ENCODE measurements at places on chromosomes 7 and 10. TPM values are rescaled to one million over a fixed set of nuclear protein-coding genes. Genes with fewer than 3 reads are reported as not detected.

GRCh38 chr10:132946311-132946710 is 3.9 kb upstream of the CFAP46 start:
- H3K27ac ChIP-seq: no peak overlapping the region
- no peak overlapping the region for H3K4me3 ChIP-seq
- H3K4me1 ChIP-seq: no peaks in the 10 kb centered on the region

DNA sequence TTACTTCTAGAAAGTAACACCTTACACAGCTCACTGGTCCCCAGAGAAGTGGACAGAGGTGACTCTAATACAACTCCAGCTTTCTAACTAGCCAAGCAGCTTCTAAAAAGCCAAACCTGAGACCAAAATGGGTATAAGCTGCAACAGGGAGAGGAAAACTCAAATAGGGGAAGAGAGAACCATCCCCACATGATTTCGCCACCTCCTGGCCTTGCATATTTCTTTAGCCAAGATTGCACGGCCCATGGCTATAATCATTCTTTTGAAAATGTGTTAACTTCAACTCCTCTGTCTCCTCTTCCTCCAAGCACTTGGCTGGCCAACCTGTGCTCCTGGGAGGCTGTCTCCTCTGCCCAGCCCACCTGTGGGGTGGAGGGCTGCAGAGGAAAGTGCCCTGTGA is 28.7 kb downstream of the NUP42 start:
- H3K4me3 ChIP-seq: no peak overlapping the region
- H3K27me3 ChIP-seq: no peaks in the 10 kb centered on the region
- H3K36me3 ChIP-seq: no peaks in the 10 kb centered on the region
- no peak for DNase-seq

DNA sequence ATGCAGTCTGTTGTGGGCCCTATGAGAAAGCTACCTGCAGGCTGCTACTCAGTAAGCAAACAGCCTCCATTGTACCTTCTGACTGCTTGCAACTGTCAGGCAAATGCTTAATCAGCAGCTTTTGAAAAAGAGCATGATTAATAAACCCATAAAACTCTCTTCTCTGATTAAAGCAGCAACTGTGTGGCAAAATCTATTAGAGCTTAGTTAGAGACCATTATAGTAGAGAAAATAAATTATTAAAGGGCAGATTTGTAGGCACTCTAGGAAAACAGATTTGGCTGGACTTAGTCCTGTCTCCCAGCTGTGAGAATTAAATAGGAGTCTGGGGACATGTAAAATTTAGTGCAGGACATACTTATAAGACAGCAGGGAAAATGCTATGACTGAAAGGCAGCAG is 132.5 kb upstream of the WNT16 start:
- no peak for DNase-seq
- no peaks in the 10 kb centered on the region for H3K4me1 ChIP-seq
- H3K27ac ChIP-seq: no peak overlapping the region
- H3K4me3 ChIP-seq: no peak overlapping the region

Gene PRLHR
- not detected for total RNA-seq

DNA sequence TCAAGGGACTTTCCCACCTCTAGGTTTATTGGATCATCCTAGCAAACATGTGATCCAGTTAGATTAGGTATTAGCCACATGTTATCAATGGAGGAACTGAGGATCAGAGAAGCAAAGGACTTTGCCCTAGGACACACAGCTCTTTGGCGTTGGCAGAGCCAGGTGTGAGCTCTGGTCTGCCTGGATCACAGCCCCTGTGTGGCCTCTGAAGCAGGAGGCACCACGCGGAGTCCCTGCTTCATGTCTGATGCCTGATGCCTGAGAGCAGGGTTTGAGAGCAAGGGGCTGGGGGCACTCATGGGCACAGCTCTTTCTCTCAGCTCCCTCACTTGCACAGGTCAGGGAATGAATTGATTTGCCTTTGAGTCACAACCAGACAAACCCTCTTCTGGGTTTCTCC is 64.7 kb upstream of the CTBP2 start:
- no peaks in the 10 kb centered on the region for H3K4me1 ChIP-seq
- H3K4me3 ChIP-seq: no peak overlapping the region
- no peak overlapping the region for H3K27ac ChIP-seq
- no peaks in the 10 kb centered on the region for H3K27me3 ChIP-seq

- no peaks in the 10 kb centered on the region for H3K27me3 ChIP-seq
- no peak overlapping the region for H3K4me3 ChIP-seq
- H3K4me1 ChIP-seq: no peaks in the 10 kb centered on the region
- no peak for DNase-seq
Measured at GRCh38 chr10:98582363-98582762, 135.6 kb upstream of the HPS1 start.

DNA sequence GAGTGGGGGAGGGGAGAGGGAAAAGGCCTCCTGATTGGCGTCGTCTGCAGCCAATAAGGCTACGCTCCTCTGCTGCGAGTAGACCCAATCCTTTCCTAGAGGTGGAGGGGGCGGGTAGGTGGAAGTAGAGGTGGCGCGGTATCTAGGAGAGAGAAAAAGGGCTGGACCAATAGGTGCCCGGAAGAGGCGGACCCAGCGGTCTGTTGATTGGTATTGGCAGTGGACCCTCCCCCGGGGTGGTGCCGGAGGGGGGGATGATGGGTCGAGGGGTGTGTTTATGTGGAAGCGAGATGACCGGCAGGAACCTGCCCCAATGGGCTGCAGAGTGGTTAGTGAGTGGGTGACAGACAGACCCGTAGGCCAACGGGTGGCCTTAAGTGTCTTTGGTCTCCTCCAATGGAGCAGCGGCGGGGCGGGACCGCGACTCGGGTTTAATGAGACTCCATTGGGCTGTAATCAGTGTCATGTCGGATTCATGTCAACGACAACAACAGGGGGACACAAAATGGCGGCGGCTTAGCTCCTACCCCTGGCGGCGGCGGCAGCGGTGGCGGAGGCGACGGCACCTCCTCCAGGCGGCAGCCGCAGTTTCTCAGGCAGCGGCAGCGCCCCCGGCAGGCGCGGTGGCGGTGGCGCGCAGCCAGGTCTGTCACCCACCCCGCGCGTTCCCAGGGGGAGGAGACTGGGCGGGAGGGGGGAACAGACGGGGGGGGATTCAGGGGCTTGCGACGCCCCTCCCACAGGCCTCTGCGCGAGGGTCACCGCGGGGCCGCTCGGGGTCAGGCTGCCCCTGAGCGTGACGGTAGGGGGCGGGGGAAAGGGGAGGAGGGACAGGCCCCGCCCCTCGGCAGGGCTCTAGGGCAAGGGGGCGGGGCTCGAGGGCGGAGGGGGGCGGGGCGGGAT is at the start of gene KAT6B:
Gene KAT6B (plus strand): TSS at position 459 of the 903 bp plus-strand sequence. CDS start 16,258 bp downstream, outside the sequence.
- no peaks in the 10 kb centered on the region for H3K36me3 ChIP-seq
- H3K4me3 ChIP-seq: peak within 1 kb of the TSS; percentile 80
- peaks cover 39% of the 10 kb centered on the region for H3K4me1 ChIP-seq

Gene PDK4
- total RNA-seq: 1.2 TPM

- H3K27ac ChIP-seq: no peak overlapping the region
- H3K4me3 ChIP-seq: no peak overlapping the region
- DNase-seq: no peak
- no peaks in the 10 kb centered on the region for H3K27me3 ChIP-seq
- no peaks in the 10 kb centered on the region for H3K36me3 ChIP-seq
Measured at GRCh38 chr7:118559207-118559606, 334.7 kb downstream of the ANKRD7 start.

GRCh38 chr7:53475776-53476175 is 440.3 kb downstream of the POM121L12 start:
- DNase-seq: no peak
- H3K27me3 ChIP-seq: no peaks in the 10 kb centered on the region
- H3K36me3 ChIP-seq: no peaks in the 10 kb centered on the region
- H3K27ac ChIP-seq: no peak overlapping the region

DNA sequence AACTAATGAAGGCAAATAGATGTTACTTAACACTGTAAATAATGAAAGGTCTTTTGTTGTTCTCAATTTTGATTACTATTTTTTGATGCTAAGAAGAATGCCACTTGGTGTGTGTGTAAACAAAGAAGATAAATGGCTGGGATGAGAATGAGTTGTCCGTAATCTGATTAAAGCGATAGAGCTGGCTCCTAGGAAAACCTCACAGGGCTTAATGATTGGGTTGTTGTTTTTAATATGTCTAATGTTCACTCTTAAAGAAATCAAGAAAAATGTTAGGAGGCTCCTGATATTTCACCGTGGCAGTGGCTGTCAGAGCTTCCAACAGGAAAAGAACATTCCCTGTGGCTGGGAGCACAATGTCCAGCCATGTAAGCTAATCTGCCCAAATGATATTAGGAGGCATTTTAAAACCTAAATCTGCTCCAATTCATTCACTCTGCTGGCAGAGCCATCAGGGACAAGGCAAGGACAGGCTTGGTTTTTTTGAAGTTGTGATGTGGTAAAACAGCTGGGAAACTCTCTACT is 243.9 kb downstream of the SNX10 start:
- no peaks in the 10 kb centered on the region for H3K4me1 ChIP-seq
- no peak for DNase-seq
- no peak overlapping the region for H3K4me3 ChIP-seq
- no peaks in the 10 kb centered on the region for H3K36me3 ChIP-seq

DNA sequence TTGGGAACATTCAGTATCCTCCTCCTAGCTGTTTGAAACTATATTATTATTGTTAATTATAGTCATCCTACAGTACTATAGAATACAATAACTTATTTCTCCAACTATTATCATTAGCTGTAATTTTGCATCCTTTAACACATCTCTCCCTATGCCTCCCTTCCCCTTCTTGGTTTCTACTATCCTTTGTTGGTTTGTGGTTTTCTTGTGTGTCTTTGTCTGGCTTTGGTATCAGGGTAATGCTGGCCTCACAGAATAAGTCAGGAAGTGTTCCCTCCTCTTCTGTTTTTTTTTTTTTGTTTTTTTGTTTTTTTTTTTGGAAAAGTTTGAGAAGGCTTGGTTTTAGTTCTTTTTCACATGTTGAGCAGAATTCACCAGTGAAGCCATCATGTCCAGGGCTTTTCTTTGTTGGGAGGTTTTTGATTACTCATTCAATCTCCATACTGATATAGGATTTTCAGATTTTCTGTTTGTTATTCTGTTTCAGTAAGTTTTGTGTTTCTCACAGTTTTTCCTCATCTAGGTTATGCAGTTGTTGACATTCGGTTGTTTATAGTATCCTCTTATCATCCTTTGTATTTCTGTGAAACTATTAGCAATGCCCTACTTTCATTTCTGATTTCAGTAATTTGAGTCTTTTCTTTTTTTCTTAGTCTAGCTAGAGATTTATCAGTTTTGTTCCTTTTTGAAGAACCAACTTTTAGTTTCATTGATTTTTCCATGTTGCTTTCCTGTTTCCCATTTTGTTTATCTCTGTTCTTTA is 21.6 kb downstream of the C1GALT1 start:
- H3K27ac ChIP-seq: no peak overlapping the region
- H3K4me3 ChIP-seq: no peak overlapping the region
- no peaks in the 10 kb centered on the region for H3K36me3 ChIP-seq
- no peaks in the 10 kb centered on the region for H3K27me3 ChIP-seq

- no peak for DNase-seq
- no peak overlapping the region for H3K27ac ChIP-seq
- H3K27me3 ChIP-seq: no peaks in the 10 kb centered on the region
- H3K36me3 ChIP-seq: no peaks in the 10 kb centered on the region
- H3K4me1 ChIP-seq: no peaks in the 10 kb centered on the region
Measured at GRCh38 chr7:136640977-136641376, 227.5 kb upstream of the CHRM2 start.

GRCh38 chr10:102421507-102421756 is 796 bp downstream of the FBXL15 start:
- DNase-seq: no peak
- peaks cover 2% of the 10 kb centered on the region for H3K27me3 ChIP-seq
- peaks cover 7% of the 10 kb centered on the region for H3K36me3 ChIP-seq
- H3K4me1 ChIP-seq: peaks cover 35% of the 10 kb centered on the region
- peak overlapping the region; percentile 95 for H3K4me3 ChIP-seq
- peak overlapping the region; percentile 74 for H3K27ac ChIP-seq

- no peaks in the 10 kb centered on the region for H3K36me3 ChIP-seq
- no peak for DNase-seq
- H3K4me1 ChIP-seq: no peaks in the 10 kb centered on the region
- no peak overlapping the region for H3K4me3 ChIP-seq
Measured at GRCh38 chr10:132882069-132882951, 60.1 kb downstream of the CFAP46 start.

Gene RASA4B
- total RNA-seq: 23.9 TPM

- H3K36me3 ChIP-seq: no peaks in the 10 kb centered on the region
- H3K27me3 ChIP-seq: no peaks in the 10 kb centered on the region
- no peak for DNase-seq
- no peaks in the 10 kb centered on the region for H3K4me1 ChIP-seq
Measured at GRCh38 chr10:51313773-51314478, 239.6 kb downstream of the PRKG1 start.

Gene SEC31B
- 15.4 TPM for total RNA-seq

Gene CPN1
- total RNA-seq: not detected

- peak overlapping the region; percentile 96 for H3K4me3 ChIP-seq
- H3K27ac ChIP-seq: peak overlapping the region; percentile 85
- no peaks in the 10 kb centered on the region for H3K27me3 ChIP-seq
- peaks cover 21% of the 10 kb centered on the region for H3K4me1 ChIP-seq
Measured at GRCh38 chr7:100100420-100101015, 679 bp downstream of the MCM7 start.

Data from CD8-positive, alpha-beta memory T cell (primary cell).